ENCODE measurements at places on chromosomes 6 and 20.

GRCh38 chr6:49676671-49677281 lies 36.6 kb downstream of the CRISP2 start:
- DNase-seq: no peak

GRCh38 chr6:100948381-100949133 lies 67.4 kb upstream of the ASCC3 start:
- DNase-seq: no peak

DNA sequence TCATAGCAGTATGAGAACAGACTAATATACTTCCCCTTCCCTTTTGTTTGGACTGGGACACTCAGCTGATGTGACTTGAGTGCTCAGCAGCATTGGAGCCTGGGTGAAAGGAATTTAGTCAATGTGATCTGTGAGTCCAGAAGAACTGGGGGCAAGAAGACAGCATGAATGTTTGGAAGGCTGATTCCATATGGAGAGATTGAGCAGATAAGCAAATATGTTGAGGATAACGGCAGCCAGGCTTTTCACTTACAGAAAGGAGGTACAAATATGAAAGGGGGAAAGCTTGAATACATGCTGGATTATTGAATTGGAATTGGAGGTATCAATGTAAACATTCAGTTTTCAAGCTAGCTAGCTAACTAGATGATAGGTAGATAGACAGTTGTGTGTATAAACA lies 37.8 kb upstream of the SMAP1 start:
- DNase-seq: no peak

DNA sequence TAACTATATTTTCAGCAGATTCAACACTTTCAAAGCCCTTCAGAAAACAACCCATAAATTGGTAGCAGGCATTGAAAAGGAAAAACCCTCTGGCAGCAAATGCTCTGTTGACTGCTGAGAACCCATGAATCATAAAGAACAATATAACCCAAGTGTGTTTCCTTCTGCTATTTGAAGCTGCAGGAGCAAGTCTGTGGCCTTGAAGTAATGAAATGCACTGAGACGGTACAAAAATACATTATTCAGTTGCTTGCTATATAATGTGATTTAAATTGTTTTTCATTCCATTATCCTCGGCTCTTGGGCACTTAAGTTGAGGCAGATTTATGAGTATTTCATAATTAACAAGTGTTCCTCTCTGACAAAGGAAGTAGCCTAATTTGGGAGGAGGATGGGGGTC lies 40.6 kb upstream of the SAMD5 start:
- no peak for DNase-seq

GRCh38 chr20:21237956-21238799 lies 65.0 kb upstream of the XRN2 start:
- DNase-seq: no peak

- no peak for DNase-seq
These were observed 89.6 kb downstream of the AIG1 start for GRCh38 chr6:143150281-143150680.

DNA sequence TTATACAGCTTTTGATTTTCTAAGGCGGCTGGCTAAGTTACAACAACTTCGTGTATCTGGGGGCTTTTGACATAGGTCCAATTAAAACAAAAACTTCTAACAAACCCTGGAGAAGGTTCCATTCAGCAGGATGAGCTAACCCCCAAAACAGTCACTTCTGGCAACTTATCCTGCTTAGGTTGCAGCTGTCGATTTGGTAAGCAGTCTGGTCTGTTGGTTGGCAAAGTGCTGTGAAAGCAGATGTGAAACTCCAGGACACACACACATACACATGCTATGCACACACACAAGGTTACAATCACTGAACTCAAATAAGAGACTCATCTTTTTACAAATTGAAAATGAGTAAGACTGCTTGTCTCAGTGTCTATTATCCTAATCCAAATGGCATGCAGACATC lies 119.0 kb upstream of the STMND1 start:
- no peak for DNase-seq

DNA sequence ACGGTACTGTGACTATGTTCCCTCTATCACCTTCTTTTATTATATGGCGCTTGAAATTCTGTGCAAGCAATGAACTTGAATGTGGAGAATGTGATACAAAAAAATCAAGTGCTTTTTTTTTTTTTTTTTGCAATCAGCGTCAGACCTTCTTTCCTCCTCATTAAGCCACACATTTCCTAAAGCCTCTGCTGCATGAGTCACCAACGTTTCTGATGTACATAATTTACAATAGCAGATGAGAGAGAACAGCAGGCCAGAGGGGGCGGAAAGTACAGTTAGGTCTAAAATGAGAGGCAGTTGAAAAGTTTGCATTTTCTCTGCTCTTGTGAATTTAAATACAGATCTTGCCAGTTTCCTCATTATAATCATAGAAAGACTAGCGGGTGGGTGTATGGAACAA lies 114.6 kb upstream of the RIPOR2 start:
- no peak for DNase-seq

- no peak for DNase-seq
These were observed 9.8 kb downstream of the DUSP15 start for GRCh38 chr20:31860390-31861134.

DNA sequence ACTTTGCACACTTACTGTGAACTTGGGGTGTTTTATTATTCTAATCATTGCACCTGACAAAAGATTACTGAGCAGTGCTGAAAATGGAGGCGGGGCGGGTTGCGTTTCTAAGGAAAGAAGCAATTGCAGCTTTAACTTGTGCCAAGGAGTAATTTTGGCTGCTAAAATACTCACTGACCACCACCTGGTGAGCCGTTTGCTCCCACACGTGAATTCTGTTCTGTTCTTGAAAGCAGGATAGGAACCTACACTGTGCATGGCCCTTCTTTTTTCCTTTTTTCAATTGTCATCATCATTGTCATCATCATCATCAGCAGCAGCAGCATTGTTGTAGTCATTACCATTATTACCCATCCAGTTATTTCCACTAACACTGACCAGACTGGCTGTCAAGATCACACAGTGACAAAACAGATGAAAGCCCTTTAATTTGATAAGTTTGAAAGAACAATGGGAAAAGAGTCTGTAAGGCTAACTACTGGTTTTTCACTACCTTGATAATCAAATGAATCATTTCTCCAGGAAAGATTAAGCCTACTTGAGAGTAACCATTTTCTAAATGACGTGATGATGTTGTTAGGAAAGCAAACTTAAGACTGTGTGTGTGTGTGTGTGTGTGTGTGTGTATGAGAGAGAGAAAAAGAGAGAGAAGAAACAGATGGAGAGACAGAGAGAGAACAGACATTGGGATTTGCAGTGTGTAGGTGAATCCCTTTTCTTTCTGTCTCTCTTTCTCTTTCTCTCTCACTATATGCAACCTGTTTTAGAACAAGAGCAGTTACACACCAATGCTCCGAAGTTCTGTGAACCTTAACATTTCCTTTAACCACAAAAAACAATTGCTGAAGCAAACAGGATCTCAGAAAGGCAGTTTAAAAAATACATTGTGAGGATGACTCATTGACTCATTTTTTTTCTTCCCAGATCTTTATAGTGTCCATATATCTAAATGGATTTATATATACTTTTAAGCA lies 3.8 kb downstream of the RIPOR2 start:
- no peak for DNase-seq

DNA sequence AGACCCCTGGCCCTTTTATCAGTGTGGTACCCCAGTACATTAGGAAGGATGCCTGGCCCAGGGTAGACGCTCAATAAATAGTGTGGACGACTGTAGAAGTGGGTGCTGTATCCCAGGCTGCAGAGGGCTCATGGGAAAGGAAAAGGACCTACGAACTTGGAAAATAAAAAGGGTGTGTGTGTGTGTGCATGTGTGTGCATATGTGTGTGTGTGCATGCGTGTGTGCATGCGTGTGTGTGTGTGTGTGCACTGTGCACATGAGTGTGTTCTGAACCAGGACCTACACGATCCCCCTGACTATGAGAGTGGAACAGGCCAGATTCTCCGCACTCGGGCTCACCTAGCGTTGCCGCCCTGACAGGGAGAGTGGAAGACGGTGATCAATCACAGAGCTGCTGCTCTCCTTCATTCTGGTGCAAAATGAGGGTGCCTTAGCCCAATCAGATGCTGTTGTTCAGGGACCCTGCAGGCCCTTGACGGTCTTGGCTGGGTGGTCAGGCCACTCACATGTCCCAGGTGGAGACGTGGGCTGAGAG lies 3.5 kb upstream of the UNC93A start:
- no peak for DNase-seq

GRCh38 chr20:37506152-37506725 lies 14.8 kb upstream of the NNAT start:
- DNase-seq: no peak

DNA sequence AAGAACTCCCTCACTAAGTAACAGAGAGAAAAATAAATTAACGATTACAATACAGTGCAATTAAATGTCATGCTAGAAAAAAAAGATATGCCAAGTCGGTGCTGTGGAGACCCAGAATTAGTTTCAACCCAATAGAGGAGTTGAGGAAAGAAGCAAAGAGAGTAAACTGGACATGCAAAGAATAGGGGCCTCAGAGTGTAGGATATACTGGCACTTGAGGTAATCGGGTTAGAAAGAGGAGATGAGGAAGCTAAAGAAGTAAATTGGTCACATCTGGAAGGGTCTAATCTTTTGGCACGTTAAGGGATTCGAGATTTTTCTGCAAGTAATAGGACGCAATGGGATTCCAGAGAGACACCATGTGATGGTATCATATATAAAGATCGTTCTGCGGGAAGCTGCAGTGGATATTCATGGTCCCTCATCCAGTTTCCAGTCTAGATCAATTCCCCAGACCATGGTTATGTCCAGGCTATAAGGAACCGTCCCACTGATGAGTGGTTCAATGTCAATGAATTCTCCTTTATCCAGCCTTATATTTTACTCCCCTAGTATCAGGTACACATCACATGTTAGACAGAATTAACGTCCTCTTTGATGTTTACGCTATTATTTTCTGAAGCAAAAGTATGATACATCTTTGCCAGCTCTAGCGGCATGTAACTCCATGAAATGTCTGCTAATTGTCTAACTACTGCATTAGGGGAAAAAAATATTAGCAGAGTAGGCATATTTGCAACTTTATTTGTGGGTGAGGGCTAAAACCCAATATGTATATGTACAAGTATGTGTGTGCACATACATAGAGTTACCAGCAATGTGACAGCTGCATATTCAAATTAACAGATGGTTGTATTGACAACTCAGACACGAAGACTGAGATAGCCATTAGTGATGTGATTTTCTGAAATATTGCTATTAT lies 1.1 kb upstream of the TBC1D32 start:
- no peak for DNase-seq

GRCh38 chr20:2705931-2706645 lies 13.5 kb downstream of the EBF4 start:
- DNase-seq: no peak

GRCh38 chr6:151761851-151762250 lies 45.6 kb upstream of the ESR1 start:
- DNase-seq: no peak

- no peak for DNase-seq
These were observed 174.8 kb upstream of the SUPT3H start for GRCh38 chr6:45552536-45552935.

- no peak for DNase-seq
These were observed 14.8 kb upstream of the CHMP4B start for GRCh38 chr20:33796263-33796906.

GRCh38 chr6:40504274-40504673 lies 82.9 kb downstream of the LRFN2 start:
- DNase-seq: no peak

DNA sequence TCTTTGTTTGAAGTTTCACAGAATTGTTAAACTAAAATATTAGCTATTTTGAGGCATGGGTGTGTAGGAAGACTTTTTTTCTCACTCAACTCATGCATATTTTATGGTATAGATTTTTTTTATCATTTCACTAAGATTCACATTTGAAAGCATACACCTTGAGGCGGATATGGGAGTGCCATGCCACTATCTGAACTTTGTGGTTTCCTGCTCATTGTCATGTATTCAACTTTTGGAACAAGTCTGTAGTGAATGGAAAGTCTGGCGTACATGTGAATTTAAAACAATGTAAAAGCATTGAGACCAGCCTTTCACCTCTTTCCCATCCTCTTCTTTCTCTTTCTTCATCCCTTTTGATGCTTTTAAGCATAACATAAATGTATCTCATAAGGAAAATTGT lies 147.9 kb downstream of the TPBG start:
- no peak for DNase-seq

DNA sequence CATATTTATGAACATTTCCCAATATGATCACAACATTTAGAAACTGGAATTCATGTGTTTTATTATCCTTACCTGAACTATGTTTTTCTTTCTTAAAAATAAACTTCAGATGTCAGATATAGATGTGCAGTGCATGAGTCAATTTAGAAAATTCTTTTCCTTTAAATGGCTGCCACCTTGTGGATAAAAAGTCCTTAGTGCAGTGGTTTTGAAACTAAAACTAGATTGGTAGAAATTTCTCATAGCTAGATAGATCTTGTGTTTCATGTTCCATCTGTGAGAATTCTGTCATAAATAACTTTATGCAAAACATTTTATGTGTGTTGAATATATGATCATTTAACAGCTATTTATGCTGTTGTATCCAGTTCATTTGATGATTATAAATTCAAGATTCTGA lies 134.9 kb downstream of the KLHL32 start:
- no peak for DNase-seq

GRCh38 chr6:31558318-31558625 lies 10.9 kb downstream of the NFKBIL1 start:
- no peak for DNase-seq

DNA sequence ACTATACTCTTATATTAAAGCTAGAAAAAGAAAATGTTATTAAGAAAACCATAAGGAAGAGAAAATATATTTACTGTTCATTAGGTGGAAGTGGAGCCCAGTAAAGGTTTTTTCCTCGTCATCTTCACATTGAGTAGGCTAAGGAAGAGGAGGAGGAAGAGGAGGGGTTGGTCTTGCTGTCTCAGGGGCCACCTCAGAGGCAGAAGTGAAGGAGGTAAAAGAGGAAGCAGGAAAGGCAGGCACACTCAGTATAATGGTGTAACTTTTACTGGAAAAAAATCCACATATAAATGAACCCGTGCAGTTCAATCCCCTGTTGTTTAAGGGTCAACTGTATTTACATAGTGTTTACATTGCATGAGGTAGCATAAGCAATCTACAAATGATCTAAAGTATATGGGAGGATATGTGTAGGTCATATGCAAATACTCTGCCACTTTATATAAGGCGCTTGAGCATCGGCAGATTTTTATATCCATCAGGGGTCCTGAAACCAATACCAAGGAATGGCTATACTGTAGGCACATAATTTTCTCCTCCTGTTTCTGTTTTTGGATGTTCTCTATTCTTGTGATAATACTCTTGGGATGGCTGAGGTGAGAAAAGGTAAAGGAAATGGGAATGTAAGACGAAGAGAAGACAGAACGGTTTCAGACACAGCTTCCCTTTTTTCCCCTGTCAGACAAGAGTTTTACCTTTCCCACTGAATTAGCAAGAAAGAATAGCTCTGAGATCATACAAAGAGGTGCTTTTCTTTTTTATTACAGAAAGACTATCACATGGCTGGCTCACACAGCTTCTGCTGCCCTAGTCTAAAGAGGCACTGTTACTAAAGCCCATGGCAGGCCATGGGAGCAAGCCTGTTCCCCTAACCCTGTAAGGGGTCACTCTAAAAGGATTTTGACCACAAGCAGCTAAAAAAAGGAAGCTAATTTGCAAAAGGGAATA lies 59.9 kb downstream of the NUDT3 start:
- DNase-seq: no peak

Measured in esophagus squamous epithelium (tissue), 5 donors.